Spinal cord (tissue), 10 donors: ENCODE measurements at places on chromosomes 2 and 18. TPM values are rescaled to one million over a fixed set of nuclear protein-coding genes. Genes with fewer than 3 reads are reported as not detected.
A peak's percentile ranks its signal among the peaks of the same experiment; 100 is the strongest.

DNA sequence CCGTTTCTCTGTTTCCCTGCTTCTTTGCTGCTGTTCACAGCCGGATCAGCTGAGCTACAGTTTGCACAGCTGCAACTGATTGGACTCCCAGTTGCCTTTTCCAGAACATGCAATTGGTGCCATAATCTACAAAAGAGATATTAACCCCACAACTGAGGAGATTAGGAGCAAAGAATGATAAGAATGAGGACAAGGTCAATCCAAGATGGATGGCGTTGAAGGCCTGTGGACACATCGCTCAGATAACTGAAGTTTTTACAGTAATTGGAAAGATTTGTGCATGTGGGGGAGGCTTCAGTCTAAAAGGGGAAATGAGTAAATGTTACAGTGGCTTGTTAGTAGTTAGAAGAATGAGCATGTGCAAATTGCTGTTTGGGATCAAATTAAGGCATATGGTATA, 263.2 kb downstream of the TGIF1 start:
- no peak for DNase-seq

DNA sequence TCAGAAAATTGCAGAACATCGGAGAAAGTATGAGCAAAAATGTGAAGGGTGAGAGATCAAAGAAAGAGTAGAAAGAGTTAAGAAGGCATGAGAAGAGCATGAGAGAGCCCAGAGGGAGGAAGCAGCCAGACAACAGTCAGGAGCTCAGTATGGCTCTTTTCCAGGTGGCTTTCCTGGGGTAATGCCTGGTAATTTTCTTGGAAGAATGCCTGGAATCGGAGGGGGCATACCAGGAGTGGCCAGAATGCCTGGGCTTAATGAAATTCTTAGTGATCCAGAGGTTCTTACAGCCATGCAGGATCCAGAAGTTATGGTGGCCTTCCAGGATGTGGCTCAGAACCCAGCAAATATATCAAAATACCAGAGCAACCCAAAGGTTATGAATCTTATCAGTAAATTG, 271.8 kb upstream of the TFPI start:
- DNase-seq: no peak

GRCh38 chr2:36246320-36246990, 109.1 kb upstream of the CRIM1 start:
- no peak for DNase-seq

DNA sequence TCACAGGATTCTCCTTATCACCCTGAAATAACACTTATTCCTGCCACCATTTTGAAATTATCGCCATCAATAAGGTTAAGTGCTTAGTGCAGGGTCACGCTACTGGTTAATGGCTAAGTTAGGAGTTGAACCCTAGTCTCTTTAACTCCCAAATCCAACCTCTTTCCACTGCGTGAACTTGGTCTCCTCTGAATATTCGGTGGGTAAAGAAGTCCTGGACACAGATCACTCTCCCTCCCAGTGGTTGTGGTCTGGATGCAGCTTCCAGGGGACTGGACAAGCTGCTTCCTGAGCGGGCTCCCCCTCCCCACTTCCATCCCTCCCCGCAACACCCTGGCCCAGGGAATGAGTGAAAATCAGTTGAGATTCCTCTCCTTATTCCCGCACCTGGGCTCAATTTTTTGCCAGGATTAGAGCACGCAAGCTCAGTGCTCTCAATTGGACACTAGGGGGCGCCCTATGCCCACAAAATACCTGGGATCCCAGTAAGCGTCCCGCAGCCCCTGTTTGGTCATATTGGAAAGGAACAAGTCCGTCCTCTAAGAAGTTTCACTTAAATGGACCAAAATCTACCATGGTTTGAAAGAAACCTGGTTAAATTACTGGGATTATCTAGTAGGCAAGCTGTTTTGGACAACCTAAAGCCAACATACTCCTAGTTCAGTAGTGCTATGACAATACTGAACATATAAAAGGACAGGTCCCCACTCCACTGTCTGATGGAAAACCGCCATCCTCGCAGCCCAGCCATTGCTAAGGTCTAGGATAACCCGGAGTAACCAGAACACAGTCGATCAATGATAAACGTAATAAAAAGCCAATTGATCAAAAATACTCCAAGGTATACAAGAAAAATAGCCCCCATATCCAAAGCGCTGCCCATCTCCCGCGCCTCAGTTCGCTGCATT, 40.4 kb downstream of the DHRS9 start:
- peak; percentile 93 for DNase-seq

GRCh38 chr2:143110758-143111428, 18.3 kb upstream of the ARHGAP15 start:
- peak; percentile 33 for DNase-seq

DNA sequence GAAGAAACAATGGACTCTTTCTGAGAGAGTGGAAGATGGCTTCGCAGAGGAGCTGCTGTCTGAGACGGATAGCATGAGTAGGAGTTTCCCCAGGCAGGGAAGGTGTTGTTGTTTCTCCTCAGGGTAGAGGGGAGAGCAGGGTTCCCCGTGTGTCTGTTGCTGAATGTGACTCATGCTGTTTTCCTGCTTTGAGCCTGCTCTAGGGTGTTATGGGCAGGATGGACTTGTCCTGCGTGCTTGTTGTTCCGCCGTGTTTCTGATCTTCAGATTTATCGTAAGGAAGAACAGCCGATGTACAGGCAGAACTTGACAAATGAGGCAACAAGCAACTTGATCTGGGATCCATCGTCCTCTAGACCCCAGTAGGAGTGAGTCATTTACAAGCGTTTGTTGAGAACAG, 19.7 kb upstream of the MYCN start:
- no peak for DNase-seq

DNA sequence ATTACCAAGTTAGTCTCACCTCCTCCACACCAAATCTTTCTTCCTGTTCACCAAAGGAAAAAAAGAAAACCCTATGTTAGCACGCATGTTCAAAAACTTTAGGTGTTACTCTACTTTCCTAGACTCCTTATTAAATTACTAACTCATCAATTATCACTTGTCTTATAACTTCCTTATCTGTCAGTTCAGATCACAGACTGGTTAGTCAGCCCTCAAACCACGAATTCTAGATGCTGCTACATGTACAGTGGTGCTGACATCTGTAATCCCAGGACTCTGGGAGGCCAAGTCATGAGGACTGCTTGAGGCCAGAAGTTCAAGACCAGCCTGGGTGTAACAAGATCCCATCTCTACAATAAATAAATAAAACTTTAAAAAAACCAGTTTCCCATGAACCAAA, 3.5 kb downstream of the YWHAQ start:
- no peak for DNase-seq

The LINC00305 gene
- not detected for total RNA-seq
